Cortex of kidney (tissue), 1 donor: ENCODE measurements at places on chromosomes 3 and 15.

GRCh38 chr3:169596126-169596525 is 67.4 kb downstream of the MECOM start:
- no peak for DNase-seq

DNA sequence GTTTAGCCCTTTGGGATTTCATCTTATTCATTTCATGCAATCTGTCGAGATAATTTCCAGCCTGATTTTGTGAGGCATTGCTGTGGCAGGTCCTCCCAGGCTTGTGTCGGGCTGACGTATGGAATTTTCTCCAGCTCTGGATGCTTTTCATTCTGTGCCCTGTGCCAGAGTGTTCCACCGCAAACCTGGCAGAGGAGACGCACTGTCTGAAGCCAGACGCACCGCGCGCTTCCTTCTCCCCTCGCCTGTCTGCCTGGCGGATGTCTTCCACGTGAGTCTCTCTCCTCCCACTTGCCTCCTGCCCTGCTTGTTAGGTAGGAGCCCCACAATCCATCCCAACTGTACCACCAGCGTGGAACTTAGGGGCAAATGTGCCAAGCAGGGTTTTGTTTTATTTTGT is 20.1 kb upstream of the GLCE start:
- DNase-seq = no peak

DNA sequence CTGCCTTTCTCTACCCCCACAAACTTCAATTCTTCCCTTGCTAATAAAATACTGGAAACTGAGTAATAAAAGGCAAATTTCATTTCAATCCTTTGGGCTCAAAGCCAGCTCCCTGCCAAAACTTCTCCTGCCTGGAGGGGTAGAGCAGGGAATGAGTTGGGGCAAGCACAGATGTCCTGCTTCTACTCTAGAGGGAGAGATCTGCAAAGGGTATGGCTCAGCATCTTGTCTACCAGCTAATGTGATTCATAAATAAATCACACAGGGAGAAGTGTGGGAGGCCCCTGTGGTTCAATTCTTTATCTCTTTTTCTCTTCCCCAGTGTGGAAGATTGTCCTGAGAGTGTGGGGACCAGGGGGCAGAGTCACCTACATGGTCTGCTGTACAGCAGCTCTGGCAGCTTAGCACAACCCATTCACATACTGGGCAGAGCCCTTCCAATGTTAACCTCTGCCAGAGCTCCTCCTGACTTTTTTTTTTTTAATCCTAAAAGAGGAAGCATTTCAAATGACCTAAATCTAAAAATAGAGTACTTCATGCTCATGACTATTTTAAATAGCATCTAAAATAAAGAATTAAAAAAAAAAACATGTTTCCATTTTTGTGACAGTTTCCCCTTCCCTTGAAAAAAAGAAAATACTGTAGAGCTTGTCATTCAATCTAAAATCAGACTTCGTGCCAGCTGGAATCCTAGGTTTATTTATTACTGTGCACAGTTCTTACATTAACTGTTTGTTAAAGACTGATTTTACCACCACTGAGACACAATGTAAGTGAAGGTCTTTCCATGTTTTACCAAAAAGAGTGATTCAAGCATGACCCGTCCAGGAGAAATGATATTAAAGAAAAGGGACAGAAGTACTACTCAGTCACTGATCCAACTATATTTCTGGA is 1083.7 kb upstream of the CFAP20DC start:
- no peak for DNase-seq

DNA sequence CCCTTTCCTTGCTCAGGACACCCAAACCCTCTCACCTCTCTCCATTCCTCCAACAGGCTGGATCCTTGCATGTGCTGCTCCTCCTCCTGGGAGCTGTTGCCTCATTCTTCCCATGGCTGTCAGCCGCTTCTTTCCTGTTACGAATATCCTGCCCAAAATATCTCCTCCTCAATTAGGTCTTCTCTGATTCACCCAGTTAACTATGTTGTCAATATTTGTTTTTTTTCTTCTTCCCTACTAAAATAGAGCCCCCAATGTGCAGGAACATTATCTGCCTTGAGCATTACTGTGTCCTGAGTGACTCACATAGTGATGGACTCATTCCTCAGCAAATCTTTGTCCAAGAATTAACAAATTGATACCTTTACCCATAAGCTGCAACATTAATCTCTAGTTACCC is 357.2 kb downstream of the CLSTN2 start:
- no peak for DNase-seq

DNA sequence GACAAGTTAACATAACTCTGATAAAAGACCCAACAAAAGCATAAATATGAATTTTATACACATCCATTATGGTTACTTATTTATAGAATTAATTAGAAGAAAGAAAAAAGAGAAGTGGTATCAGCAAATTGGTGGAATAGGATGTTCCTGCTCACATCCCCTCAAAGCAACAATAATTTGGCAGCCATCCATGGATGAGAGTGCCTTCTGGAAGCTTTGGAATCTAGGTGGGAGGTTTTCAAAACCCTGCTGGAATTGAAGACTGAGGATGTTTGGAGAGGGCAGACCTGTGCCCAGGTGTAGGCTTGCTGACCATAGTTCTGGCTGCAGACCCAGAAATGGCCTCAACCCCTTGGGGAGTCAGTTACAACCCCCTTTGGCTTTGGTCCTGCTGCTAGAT is 91.2 kb downstream of the EDEM1 start:
- no peak for DNase-seq

GRCh38 chr3:81823882-81824395 is 62.5 kb upstream of the GBE1 start:
- no peak for DNase-seq

DNA sequence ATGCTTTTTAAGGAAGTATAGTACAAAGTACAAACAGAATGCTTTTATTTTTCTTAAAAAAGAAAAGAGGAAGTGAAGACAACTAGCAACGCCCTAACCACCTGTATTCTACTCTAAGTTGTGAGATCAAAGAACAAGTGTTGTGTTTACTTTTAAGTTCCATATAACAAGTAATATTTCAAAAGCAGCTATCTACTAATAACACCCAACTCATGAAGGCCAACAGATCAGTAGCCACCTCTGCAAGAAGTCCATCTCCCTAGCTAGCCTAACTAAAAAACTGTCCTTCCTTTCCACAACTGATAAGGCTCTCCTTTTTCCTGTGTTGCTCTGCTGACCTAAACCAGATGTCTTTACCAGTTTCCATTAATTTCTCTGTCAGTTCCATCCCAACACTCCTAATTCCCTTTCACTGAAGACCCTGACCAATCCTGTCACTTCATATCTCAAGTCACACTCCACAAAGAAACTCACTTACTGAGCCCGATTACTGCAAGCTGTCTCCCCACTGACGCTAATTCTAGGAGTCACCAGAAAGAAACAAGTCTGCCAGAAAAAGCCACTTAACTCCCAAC is 26.9 kb downstream of the PHC3 start:
- DNase-seq = no peak

DNA sequence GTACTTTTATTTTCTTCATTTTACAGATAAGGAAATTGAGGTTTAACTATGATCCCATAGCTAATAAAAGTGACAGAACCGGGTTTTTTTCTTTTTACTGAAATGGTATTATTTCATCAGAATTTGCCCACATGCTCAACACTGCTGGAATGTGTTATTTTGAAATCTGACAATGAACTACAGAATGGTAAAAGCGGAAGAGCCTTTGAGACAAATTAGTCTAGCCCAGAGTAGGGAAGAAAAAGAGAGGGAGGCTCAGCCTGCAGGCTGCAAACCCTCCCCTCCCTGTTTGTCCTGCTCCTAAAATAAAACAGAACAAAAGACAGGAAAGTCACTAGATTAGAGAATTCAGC is 100.3 kb upstream of the LIPC start:
- no peak for DNase-seq

DNA sequence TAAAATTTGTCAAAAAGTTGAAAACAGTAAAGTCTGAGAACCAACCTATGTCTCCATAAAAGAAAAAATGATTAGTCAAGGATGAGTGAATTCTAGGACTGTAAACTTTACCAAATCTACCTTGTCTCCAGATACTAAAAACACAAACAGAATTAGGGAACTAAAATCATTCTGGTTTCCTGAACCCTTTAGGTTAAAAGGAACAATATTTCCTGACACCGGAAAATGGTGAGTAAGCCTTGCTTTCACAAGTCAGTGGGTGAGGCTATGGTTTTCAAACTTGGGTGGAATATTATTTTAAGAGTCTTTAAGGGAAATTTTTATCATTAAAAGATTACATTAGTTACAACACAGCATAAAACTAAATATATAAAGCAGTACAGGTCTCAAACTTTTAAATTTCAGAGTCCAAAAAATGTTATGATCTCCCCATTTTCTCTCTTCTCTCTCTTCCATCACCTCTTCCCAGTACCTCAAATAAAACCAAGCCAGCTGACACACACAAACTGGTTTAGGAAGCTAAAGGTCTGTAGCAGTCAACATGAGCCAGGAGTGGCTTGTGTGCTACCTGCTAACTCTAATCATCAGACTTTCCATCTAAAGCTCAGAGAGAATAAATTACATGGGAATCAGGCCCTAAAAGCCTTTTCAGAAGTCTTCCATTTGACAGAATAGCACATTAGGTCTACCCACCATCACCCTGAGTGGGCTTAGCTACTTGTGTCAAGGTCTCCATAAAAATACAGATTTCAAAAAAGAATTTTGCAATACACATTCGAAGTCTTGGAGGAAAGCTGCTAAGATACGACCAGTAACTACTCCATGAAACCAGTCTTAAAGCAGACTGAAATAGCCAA is 2.2 kb downstream of the SLC12A6 start:
- DNase-seq = no peak

DNA sequence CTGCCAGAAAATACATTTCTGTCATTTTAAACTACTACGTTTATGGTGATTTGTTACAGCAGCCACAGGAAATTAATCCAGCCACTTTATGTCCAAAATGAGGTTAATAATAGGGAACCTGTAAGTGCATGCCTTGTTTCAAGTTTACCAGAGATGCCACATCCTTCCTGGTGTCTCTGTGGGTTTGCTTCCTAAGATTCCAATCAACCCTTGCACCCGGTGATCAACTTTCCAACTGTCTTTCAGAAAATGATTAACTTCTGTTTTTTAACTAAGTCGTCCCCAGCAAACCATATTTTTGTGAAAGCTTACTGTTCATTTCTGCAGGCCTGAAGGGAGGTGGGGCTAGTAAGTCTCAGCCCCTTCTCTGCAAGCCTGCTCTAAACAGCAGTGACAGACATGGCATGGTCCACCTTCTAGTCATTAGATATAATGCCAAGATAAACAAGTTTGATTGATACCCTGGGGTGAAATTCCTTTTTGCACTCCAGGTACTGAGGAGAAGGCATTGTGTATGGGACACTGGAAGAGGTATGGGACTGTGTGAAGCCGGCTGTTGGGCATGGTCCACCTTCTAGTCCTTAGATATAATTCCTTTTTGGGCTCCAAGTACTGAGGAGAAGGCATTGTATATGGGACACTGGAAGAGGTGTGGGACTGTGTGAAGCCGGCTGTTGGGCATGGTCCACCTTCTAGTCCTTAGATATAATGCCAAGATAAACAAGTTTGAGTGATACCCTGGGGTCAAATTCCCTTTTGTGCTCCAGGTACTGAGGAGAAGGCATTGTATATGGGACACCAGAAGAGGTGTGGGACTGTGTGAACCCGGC is 11.1 kb upstream of the TMC3 start:
- no peak for DNase-seq

GRCh38 chr3:168331756-168332155 is 236.0 kb upstream of the GOLIM4 start:
- no peak for DNase-seq

- DNase-seq = no peak
Observed at GRCh38 chr3:182711261-182711683, 82.0 kb upstream of the ATP11B start.

- DNase-seq = no peak
Observed at GRCh38 chr3:8738639-8739038, 5.0 kb downstream of the CAV3 start.

DNA sequence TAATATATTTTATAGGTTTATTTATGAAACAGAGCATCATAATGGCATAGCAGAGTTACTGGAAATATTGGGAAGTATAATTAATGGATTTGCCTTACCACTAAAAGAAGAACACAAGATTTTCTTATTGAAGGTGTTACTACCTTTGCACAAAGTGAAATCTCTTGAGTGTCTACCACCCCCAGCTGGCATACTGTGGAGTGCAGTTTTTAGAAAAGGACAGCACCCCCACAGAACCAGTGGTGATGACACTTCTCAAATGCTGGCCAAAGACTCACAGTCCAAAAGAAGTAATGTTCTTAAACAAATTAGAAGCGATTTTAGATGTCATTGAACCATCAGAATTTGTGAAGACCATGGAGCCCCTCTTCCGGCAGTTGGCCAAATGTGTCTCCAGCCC is 58.1 kb downstream of the DNAH1 start:
- no peak for DNase-seq

GRCh38 chr15:97081666-97082226 is 751.2 kb downstream of the NR2F2 start:
- DNase-seq = no peak

GRCh38 chr3:149450281-149450680 is 24.2 kb upstream of the TM4SF4 start:
- DNase-seq = no peak

GRCh38 chr3:37096288-37096687 is 78.1 kb downstream of the LRRFIP2 start:
- DNase-seq = no peak
